ENCODE measurements at places on chromosomes 4 and X.

DNA sequence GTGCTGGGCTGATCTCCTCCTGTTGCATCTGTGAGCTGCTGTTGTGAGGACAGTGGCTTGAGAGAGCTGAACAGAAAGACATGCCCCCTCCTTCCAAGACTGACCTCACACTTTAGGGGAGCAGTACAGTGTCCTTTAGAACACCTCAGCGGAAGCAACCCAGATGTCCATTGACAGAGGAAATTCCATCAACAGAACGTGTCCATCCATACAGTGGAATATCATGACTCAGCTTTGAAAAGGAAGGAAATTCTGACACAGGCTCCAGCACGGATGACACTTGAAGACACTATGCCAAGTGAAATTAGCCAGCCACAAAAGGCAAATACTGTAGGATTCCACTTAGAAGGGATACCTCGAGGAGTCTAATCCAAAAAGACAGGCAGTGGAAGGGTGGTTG is 103.5 kb downstream of the GPR143 start:
- DNase-seq: no peak

DNA sequence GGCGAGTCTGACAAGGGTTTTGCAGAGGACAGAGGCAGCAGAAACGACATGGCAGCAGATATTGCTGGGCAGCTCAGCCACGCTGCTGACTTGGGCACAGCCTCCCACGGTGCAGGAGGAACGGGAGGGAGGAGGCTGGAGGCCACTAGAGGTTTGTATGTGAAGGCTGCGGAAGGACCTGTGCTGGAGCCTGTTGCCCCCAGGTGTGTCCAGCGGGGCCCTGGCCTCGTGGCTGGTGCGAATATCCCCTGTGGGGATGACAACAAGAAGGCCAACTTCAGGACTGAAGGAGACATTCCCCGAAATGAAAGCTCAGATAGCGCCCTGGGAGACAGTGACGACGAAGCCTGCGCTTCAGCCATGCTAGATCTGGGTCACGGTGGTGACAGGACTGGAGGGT is 100.2 kb downstream of the FNIP2 start:
- no peak for DNase-seq

GRCh38 chr4:41358647-41359421 is 102.1 kb downstream of the UCHL1 start:
- DNase-seq: no peak

- no peak for DNase-seq
Observed at GRCh38 chrX:100946299-100946927, 17.7 kb upstream of the XKRX start.

DNA sequence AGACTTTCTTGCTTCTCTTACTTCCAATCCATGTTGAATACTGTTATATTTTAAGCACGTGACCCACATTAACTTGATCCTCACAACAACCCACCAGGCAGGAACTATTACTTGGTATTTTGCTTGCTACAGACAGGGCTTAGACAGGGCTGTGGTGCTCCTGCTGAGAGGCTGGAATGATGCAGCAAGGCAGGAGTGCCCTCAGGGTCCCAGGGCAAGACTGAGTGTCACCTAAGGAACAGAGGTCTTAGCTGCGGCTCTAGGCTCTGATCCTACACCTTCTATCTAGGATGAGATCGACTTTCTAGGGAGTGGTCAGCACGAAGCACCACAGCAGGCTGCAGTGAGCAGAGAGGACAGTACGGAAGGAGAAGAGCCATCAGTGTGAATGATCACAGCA is 20.0 kb downstream of the TAPT1 start:
- no peak for DNase-seq

GRCh38 chr4:93879919-93880318 is 51.4 kb downstream of the ATOH1 start:
- no peak for DNase-seq

- DNase-seq: no peak
Observed at GRCh38 chrX:114903618-114904017, 113.8 kb downstream of the IL13RA2 start.

DNA sequence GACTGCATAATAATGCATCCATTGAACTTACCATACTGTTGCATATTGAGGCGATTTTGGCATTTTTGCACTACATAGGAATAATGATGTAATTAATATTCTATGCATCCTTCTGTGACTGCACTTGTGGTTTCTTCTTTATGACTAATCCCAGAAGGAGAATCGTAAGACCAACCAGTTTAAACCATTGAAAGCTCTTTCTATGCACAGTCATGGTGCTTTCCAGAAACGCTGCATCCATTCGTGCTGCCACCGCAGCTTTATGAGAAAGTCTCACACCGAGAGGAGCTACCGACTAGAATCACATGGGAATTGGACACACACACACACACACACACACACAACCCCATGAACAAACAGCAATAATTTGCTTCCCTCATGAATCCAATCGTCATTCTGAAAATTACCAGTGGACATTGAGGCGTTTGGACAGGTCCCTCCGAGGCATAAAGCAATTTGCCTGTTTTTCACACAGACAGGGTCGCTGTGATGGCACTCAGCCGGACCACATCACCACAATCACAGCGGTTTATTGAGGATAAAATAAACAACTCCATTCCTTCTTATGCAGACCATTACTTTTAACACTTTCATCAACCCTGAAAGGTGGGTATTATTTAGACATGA is 64.2 kb downstream of the PACRGL start:
- DNase-seq: no peak

DNA sequence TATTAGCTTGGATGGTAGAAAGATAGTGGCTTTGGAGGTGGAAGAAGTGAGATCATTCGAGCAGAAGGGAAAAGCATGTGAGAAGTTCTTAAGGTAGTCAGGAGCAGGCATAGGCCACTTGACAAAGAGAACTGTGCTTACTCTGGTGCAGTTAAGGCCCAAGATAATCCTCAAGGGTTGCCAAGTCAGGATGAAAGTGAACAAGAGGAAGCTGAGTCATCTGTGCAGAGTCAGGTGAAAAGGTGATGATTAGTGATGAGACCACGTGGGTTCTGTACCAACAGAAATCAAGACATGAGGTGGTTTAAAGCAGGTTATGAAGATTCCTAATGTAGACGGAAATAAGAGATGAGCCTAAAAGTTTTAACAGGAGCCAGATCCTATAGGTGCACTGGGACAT is 369.8 kb downstream of the DTHD1 start:
- no peak for DNase-seq

- no peak for DNase-seq
Observed at GRCh38 chr4:116272336-116272735, 813.0 kb downstream of the TRAM1L1 start.
